ENCODE measurements at places on chromosomes 16 and 17.

- DNase-seq, result no peak
Observed at GRCh38 chr17:74094651-74095050, 108.8 kb upstream of the RPL38 start.

DNA sequence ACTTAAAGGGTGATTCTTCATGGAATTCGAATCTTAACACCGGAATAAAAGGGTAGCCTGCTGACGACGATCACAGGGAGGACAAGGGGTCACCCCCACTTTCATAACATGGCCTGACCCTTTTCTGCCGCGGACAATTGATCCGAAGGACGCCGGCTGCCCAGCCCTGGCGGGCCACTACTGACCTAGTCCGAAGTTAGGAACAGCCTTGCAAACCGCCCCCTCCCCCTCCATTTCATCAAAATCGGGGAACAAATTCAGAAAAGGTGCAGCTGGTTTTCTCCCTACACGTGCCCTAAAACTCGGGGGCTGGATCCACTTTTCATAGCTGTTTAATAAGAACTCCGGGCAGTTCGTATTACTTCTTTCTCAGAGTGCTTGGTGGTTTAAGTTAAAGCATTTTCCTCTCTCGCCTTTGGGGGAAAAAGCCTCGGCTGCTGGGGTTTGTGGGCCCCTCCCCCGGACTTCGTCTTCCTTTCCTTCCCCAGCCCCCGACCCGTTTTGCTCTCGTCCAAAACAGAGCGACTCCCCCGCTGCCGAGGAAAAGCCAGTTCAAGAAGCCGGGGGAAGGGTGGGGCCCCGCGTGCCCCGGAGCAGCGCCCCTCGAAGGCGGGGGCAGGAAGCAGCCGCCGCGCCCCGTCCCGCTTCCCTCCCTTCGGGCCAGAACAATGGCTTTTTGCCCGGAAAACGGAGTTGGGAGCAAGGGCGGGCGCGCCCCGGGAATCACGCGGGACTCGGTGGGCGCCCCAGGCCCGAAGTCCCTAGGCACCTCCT is 641 bp upstream of the CBX2 start:
- no peak for DNase-seq

- no peak for DNase-seq
Observed at GRCh38 chr16:75288596-75289120, 37.2 kb upstream of the BCAR1 start.

- no peak for DNase-seq
Observed at GRCh38 chr17:62966426-62967204, 580 bp downstream of the TANC2 start.

GRCh38 chr17:72419866-72420774 is 299.3 kb downstream of the SOX9 start:
- DNase-seq, result no peak

GRCh38 chr16:71365021-71365420 is 6.5 kb downstream of the CALB2 start:
- no peak for DNase-seq

GRCh38 chr17:64765191-64765889 is 103.2 kb upstream of the SMURF2 start:
- DNase-seq, result no peak

- DNase-seq, result no peak
Observed at GRCh38 chr17:5895276-5895675, 174.9 kb upstream of the WSCD1 start.

DNA sequence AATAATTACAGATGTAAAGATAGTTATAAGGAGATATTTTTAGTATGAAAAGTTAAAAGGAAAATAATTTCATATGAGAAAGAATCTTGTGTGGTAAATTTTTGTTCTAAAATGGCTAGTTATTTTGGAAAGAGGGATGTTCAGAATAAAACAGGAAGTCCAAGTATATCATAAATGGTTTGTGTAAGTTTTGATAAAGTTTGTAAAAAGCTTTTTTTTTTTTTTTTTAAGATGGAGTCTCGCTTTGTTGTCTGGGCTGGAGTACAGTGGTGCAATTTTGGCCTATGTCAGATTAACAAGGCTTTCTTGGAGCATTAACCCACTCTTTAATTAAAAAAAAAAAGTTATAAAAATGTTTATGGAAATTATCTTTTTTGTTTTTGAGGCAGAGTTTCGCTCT is 8.2 kb upstream of the CDK10 start:
- DNase-seq, result no peak

DNA sequence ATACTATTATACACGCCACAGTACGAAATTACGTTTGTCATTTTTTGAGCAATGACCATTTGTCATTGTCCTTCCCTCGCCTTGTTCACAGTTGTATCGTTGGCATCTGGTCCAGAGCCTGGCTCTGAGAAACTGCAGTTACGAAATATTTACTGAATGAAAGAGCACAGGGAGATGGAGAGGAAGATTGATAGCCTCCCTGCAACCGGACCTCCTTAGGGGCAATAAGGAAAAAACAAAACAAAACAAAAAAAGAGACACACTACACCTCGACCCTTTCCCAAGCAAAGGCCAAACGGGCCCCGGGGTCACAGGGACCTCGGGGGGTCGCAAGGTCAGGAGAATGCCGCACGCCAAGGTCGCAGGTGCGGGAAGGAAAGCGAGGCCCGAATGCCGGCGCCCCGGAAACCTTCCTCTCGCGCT is 857 bp downstream of the GOT2 start:
- no peak for DNase-seq

GRCh38 chr16:14164916-14165662 is 94.0 kb downstream of the MRTFB start:
- no peak for DNase-seq

- DNase-seq, result no peak
Observed at GRCh38 chr16:85959686-85960085, 60.7 kb downstream of the IRF8 start.

DNA sequence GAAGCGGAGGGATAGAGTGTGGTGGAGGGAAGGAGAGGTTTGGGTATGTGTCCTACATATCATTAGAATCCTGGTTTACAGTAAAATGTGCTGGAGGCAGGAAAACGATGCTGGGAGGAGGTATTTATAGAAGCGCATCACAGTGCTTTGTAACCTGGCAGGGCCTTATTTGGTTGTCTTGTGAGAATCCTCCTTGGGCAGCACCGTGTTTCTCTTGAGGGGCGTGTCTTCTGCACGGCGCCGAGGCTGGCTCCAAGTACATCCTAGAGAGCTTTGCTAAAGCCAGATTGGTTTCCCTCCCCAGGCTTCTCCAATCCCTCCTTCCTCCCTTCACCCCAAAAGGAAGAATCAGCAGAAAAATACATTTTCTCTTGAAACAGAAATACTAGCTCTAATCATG is 24.4 kb downstream of the CACNG5 start:
- DNase-seq, result no peak

GRCh38 chr17:57803021-57803420 is 46.8 kb downstream of the MRPS23 start:
- no peak for DNase-seq
